Stimulated activated CD4-positive, alpha-beta T cell treated with anti-CD3 and anti-CD28 coated beads, Interleukin-4, amount 100 ng/mL, for 4 hours (primary cell): ENCODE measurements at places on chromosomes 2 and 18.
A peak's percentile ranks its signal among the peaks of the same experiment; 100 is the strongest.

- no peak for DNase-seq
These were observed 47.5 kb upstream of the ASAP2 start for GRCh38 chr2:9158786-9159779.

- no peak for DNase-seq
These were observed 158.4 kb upstream of the SRD5A2 start for GRCh38 chr2:31739161-31739560.

GRCh38 chr2:19989667-19990415 is at the start of gene WDR35:
TSS of gene WDR35 (minus strand) at chr2:19990105. CDS start at chr2:19990015, 90 bp downstream.
- DNase-seq, result peak; percentile 94

DNA sequence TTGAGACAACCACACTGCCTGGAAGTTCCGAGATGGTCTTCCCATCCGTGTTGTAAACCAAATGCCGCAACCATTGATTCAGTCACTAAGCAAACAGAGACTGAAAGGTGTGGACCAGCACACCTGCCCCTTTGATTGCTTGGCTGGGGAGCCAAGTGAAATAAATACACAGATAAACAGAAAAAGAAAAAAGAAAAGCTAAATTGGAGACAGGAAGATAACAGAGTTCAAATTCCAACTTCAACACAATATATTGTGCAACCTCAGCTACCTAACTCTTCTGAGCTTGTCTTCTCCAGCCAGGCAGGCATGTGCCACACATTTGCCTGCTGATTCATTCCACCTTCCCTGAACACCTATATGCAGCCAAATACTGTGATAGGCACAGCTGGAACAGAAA is 110.9 kb downstream of the PID1 start:
- no peak for DNase-seq

DNA sequence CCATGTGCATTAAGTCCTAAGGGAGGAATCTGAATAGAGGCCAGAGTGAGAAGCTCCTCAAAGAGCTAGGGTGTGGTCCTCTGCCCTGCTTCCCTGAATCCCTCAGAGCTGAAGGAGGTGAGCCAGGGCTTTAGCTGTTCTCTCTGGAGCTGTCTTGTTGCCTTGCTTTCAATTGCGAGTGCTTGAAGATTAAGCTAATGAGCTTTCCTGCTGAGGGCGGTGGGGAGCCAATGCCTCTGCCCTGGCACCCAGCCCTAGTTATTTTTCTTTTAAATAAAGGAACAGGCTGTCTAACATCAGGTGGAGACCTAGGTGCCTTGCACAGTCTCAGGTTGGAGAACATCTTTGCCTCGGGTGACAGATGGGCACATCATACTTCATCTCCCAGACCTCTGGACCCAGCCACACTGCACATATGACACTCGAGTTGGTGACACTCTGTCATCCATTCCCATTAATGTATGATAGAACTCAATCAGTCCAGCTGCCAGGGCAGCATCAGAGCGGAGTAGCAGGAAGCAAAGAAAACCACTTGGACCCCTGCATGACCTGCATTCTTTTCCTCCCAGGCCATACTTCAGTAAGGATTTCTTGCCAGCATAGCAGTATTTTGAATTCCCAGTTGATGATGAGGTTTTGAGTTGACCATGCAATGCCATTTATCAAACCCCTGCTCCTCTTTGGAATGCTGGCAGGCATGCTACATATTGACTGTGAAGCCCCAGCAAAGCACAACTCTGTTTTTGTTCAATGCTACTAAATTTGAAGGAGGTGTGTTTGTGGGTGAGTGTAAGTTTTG is 292.7 kb downstream of the RNF144A start:
- no peak for DNase-seq

GRCh38 chr2:111049792-111050640 is 70.7 kb upstream of the BCL2L11 start:
- peak; percentile 19 for DNase-seq

DNA sequence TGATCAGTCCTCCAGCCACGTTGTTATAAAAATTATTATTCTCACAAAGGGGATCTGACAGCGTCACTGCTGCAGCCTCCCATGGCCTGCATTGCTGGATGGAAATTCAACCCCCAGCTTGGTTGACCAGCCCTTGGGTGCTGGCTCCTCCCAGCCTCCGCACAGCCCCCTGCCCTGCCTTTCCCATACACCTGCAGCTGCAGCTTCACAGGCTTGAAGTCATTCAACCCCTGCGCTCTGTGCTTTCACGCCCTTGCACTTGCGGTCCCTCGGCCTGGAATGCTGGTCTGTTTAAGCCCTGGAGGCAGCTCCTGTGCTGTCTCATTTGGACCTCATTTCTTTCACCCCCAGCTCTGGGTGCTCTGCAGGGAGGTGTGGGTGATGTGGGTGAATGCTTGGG is 860 bp upstream of the CD8A start:
- DNase-seq, result no peak

- no peak for DNase-seq
These were observed 533.8 kb downstream of the ADCYAP1 start for GRCh38 chr18:1438458-1438910.

GRCh38 chr2:183463821-183464220 is 339.6 kb downstream of the NUP35 start:
- DNase-seq, result no peak

DNA sequence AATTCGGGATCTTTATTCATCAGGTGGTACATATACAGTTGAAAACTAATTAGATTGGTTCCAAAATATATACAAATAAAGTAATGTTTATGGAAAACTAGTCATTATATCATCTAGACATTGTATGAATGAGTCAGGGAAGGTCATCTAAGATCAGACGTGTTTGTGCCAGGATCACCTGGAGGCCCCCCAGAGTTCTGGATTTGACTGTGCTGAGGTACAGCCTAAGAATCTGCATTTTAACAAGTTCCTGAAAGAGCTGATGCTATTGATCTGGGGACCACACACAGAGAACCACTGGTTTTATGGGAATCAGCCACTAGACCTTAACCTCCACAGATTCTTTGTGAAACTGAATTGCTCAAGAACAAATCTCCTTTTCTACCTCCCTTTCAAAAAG is 43.2 kb downstream of the PARD6G start:
- no peak for DNase-seq

DNA sequence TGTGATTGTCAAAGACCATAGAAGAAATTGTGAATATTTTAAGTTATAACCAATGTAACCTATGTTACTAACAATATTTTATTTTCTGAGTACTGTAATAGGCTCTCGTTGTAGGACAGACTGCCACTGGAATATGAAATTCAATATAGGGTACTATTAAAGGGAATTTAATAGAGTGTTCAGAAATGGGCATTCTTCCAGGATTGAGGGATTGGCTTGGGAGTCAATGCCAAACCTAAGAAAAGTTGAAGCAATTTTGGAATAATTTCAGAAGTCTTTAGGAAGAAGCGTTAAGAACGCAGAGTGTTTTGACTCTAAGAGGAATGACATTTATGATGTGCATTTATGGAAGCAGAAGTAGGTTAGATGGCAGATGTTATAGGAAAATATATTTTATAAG is 79.0 kb downstream of the ACVR2A start:
- DNase-seq, result no peak

DNA sequence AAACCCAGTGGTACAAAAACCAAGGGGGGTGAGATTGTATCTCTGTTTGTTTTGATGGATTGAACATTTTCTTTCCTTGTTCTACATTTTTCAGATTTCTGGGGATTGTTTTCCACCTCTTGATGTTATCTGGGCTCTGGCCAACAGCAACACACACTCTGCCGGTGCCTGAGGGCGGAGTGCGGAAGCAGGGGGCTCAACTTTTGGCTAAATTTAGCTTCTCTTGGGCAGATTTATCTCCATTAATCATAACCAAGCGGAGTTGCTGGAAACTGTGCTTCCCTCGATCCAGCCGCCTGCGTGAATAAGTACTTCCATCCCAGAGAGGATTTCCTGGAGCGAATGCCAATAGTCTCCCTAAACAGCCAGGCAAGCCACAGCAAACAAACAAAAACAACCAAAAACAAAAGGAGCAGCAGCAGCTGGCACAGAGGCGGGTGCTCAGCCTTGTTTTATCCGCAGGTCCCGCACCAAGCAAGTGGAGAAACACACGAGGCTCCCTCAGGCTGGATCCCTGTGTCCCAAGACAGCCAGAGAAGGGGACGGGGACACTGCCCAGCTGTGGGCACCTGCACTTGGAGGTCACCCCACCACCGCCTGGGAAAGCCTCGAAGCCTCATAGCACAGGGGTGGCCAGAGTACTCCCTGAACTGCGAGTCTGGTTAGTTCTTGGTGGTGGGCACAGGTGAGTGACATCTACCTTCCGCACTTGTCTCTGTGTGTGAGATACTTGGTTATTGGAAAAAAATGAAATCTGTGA is 143.4 kb downstream of the NDUFA10 start:
- DNase-seq, result no peak

DNA sequence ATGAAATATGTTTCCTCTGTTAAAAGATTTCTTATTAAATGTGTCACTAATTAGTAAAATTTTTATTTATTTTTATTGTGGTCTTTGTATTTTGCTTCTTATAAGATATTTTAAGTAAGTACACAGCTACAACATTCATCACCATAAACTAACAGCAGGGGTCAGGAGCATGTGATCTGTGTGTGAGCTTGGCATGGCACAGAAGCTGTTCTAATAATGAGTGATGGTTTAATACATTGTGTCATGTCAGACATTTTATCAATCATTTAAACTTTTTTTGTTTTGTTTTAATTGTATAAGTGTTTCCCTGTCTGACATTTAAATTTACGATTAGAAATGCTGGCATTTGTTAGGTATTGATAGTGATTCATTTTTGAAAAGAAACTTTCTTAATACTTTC is 585.4 kb downstream of the DSC3 start:
- no peak for DNase-seq

- DNase-seq, result no peak
These were observed 38.0 kb downstream of the ACKR3 start for GRCh38 chr2:236607471-236608187.

GRCh38 chr18:43481069-43481468 is 203.8 kb upstream of the SYT4 start:
- DNase-seq, result no peak

- DNase-seq, result no peak
These were observed 72.5 kb upstream of the APCDD1 start for GRCh38 chr18:10381951-10382350.

GRCh38 chr2:109304731-109305470 is 175.9 kb downstream of the SH3RF3 start:
- no peak for DNase-seq

DNA sequence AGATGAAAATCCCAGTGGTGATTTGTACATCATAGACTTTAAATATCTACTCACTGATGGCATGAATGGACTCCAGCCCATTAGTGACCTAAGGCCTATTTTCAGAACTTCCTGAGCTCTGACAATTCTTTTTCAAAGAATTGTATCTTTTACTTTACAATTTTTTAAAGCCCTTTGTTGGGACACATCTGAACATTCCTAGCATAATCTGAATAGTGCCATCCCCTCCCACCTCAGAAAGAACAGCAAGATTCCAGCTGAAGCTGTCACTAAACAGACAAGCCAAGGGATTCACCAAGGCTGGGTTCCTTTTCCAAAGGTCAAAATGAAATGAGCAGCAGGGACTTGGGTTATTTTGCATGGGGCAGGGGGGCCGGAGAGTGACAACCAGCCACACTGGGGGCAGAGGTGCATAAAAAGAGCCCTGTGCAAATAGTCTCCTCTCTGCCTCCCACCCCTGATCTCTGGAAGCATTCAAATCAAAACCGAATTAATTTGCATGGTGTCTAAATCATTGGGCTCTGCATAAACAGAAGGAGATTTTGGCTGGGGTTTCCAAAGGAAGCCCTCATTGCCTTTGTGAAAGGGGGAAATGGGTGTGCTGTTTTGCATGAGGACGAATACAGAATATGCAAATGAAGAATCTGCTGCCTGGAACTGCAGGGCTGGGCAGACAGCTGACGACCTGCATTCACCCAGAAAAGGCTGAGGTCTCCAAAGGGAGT is 17.2 kb downstream of the EPHA4 start:
- DNase-seq, result no peak

DNA sequence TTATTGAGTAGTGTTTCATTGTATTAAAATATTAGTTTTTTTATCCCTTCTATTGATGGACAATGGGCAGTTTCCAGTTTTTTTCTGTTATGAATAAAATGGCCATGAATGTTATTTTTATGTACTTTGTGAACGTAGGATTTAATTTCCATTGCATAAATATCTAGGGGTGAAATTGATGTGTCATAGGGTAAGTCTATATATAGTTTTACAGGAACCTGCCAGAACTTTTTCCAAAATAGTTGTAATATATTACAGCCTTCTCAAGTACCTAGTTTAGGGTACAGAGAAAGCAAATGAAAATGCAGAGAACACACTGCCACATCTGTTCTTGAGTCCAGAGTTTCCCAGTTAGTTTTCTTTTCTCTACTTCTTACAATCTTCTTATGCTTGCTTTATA is 378.6 kb downstream of the MEIS1 start:
- DNase-seq, result no peak

GRCh38 chr2:153077311-153077710 is 358.9 kb downstream of the ARL6IP6 start:
- DNase-seq, result no peak

- no peak for DNase-seq
These were observed 11.4 kb upstream of the SLC20A1 start for GRCh38 chr2:112634153-112634873.

DNA sequence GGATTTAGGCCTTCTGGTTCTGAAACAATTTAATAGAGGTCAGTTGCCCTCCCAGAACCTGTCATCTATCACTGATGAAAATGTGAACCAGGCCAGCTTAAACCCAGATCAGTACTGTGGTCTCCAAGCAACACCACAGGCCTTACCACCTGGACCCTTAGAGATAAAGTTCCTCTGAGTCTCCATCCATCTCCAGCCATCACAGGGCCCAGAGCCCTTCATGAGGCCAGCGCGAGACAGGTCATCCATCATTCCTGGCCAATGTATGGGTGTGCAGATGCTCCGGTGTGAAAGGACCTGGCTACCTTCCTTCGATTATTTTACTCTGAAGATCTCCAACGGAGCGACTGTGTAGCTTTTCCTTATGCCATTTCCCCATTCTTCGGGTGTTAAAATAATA is 322.7 kb upstream of the SOX11 start:
- no peak for DNase-seq

GRCh38 chr18:42872838-42873237 is 242.6 kb downstream of the RIT2 start:
- no peak for DNase-seq

DNA sequence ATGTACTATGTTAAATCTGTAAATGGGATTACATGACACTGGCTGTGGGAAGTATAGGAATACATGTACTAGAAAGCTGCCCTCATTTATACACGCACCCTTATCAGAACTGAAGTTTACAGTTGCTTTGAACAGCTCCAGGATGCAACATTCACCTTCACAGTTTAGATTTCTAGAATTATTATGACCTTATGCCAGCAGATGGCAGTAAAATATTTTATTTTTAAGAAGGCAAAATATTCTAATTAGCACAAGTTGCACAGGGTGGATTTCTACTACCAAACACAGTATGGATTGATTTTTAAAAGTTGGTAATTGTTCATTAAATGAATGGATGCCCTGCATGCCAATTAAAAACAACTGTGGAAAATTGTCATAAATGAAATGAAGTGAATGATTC is 670.4 kb downstream of the KCNJ3 start:
- no peak for DNase-seq
